ENCODE measurements at places on chromosomes 16 and 17. TPM values are rescaled to one million over a fixed set of nuclear protein-coding genes. Genes with fewer than 3 reads are reported as not detected.

DNA sequence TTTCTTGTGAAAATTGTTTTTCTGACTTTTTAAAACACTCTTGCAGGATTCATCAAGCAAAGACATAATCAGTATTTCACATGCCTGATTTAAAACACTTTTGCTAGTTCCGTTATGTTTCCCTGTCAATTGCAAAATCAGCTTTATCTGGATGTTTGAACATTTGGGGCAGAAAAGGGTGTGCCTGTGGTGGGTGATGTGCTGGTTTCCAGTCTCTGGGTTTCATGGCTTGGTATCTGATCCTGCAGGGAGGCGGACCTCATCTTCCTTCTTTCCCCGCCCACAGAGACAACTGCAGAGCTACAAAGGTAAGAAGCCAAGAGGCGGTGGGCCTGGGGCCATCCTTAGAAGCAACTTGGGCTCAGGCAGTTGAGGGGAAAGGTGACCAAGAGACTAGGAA is 41.8 kb downstream of the NLRC5 start:
- DNase-seq: no peak

GRCh38 chr17:64920419-64921172 is 1.3 kb upstream of the LRRC37A3 start:
- DNase-seq: no peak

- DNase-seq: no peak
Measured at GRCh38 chr16:64397042-64397441, 724.8 kb downstream of the CDH11 start.

- DNase-seq: no peak
Measured at GRCh38 chr17:792277-792676, 10.1 kb downstream of the MRM3 start.

DNA sequence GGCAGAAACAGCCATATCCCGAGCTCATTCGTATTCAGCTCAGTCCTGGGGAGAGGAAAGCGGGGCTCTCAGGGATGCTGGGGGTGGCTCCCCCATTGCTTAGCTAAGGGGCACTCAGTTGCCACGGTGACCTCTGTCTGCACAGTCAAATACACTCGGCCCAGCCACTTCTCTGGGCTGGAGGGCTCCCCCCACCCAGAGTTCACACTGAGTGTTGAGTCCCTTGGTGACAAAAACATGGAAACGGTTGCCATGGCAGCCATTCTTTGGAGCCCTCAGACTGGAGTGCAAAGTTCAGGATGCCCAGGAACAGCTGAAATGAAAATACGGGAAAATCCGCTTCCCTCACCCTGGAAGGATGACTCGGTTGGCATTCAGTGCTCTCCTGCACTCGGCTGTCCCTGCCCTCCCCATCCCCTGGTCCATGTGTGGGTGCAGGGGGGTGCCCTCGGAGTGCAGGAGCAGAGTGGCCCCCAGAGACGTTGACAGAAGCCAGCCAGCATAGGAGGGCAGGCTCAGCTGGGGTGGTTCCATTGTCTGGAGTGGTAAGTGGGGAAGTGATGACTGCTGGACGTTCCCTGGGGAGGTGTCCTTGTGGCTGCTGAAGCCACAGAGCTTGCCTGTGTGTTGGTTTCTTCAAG is 216.5 kb downstream of the NTN1 start:
- DNase-seq: no peak

DNA sequence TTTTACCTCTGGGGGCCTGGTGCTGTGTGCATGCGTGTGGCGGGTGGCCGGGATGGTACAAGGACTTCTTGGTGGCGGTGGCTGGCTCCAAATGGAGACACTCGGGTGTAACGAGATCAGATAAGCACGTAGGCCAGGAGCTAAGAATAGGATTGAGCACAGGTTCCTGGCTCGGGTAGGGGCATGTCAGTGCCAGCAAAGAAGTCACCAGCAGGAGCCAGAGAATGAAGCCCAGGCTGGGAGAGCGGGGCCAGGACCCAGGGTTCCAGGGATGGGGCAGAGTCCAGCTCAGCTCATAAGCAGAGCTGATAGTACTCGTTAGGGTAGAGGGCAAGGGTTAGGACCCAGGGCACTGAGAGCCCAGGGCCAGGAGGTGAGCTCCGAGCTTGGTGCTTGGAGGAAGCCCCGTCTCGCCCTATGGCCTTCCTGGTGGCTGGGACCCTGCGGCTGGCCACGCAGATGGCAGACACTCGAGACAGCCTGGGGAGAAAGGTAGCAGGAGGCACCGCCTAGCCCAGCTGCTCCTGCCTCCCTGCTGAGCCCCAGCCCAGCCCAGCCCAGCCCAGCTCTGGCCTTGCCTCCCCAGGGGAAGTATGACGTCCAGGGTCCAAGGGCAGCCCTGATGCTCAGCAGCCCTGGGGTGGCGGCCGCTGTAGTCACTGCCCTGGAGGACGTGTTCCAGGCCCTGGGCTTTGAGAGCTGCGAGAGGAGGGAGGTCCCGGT is 8.9 kb downstream of the ZNF213 start:
- DNase-seq: no peak

DNA sequence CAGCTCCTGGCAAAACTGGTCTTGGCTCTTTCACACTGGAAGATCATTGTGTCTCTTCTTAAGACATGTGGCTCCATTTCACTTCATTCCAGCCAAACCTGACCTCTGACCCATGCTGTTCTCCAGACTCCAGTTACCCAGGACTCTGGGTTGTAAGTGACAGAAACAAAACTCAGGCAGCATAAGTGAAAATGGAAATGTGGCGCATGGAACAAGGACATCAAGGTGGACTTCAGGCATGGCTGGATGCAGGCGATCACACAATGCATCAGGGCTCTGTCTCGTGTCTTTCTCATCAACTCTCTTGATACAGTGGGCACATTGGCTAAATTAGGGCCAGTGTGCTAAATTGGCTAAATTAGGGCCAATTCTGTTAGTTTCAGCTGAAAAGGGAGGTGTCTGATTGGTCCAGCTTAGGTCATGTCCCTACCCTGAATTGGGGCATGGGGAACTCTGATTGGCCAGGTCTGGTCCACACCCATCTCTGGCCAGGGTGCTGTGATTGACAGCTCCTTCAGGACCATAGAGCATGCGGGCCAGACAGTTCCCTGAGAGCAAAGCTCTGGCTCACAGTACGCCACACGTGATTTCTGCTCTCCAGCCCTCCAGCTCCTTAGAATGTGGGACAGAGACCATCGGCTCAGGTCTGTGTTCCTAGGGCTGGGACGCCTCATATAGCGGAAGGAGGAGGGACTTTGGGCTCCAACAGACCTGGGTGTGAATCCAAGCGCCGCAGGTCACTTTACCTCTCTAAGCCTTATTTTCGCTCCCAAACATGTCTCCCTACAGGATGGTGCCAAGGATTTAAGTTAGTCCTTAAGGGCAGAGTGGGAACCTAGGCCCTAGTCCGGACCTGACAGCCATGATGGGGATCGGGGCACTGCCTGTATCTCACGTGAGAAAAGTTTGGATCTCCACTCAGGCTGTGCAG is 17.5 kb downstream of the SOCS1 start:
- DNase-seq: no peak

DNA sequence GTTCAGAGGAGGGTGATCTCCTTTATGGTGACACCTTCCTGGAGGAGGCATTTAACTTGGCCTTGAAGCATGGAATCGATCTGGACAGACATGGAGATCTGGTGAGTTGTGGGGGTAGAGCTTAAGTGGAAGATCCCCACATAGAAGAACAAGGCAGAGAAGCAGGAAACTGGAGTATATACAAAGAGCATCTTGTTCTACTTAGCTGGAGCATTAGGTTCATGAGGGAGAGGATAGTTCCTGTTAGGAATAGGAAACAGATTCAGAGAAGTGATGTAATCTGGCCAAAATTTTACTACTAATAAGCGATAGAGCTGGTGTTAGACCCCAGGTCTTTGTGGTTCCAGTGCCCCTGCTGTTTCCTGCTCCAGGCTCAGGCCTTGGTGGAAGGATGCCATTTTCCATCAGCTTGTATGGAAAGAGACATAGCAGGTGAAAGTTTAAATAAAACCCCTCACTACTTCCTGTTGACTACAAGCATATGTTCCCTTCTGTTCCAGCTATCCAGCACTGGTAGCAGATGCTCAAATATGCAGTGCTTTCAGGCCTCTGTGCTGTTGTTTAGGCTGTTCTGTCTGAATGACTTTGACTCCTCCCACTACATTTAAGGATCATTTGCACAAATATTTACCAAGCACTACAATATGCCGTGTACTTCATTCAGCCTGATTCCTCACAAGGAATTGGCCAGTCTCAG is 9.4 kb downstream of the RPAIN start:
- DNase-seq: no peak

DNA sequence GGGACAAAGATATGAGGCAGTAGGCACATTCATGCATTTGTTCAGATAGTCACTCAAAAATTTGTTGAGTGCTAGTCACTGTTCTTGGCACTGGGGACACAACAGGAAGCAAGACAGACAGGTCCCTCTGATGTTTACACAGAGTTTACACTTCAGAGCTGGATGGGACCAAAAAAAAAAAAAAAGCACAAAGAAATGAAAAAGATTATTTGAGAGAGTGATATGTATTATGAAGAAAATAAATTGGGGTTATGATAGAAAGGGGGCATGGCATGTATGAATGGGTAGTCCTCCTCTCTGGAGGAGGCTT is 3.5 kb upstream of the YPEL2 start:
- DNase-seq: no peak

GRCh38 chr17:66789961-66790437 is 44.9 kb upstream of the CACNG5 start:
- DNase-seq: no peak

DNA sequence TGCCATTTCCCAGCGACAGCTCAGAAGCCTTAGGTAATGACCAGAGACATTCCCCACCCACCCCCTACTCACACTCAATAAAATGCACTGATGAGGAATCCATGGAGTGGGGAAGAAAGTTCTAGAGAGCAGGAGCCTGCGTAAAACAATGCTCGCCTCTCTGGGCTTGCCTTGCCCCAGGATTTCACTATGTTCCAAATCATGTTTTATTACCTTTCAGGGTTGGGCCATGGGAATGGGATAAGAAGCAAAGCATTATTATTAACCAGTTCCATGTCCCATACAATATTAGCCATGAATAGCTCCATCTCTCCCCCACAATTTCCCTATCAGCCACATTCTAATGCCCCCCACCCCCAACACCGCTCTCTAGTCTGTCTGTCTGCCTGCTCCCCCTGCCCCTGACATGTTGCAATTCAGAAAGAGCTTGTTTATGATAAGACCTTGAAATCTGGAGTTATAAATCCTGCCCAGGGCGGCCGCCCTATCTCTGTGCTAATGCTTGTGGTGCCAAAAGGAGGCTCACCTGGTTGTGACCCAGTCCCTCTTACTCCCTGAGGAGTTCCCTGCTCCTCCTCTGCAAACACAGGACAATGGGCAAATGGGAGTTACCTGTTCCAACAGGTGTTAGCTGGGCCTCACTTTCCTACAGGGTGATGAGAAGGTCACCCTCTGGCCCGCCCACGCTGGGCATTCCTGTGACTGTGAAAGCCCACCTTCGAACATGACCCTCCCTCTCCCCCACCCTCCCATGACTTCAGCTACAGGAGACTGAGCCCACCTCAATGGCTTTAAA is 28.0 kb upstream of the DDX52 start:
- no peak for DNase-seq

Gene CACNG5
- polyA plus RNA-seq: 2.9 TPM

Gene TNFAIP1
- 42.3 TPM for polyA plus RNA-seq

Gene SGF29
- polyA plus RNA-seq: 24.6 TPM

Gene PVALEF
- 0.14 TPM for polyA plus RNA-seq

Gene MMP2
- polyA plus RNA-seq: 271 TPM

All from renal cortex interstitium (tissue), 15 donors.